ENCODE measurements at places on chromosomes 6 and 20.

GRCh38 chr20:1929460-1929859, 34.3 kb downstream of the SIRPA start:
- DNase-seq = no peak

- DNase-seq = peak; percentile 94
Observed at GRCh38 chr6:15876406-15876805, 213.6 kb upstream of the DTNBP1 start.

DNA sequence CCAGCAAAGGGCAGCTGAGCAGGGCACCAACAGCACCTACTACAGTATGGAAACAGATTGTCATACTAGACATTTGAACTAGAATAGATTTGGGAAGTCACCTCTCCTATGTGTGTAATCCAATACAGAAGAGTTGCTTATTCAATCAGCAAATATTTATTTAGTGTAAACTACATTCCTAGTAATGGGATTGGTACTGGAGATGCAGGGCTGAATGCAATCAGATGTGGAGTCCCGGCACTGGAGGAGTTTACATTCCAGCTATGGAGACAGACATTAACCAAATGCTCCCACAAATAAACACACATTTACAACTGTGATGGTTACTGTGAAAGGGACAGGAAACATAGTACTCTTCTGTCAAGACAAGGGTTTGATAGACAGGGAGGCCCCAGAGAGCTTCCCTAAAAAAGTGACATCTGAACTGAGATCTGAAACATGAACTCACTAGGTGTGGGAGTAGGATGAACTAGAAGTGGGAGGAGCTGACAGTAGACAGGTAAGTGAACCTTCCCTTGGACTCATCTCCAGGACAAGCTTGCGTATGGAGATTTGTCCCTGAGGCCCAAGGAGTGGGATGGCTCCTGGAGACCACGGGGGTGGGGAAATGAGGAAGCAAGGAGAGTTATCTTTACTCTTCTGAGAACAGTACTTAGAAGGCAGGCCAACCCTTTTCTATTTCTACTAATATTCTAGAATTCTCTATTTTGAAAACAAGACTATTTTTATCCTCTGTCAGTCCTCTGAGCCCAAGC, 420.5 kb downstream of the MAFB start:
- DNase-seq = no peak

- DNase-seq = peak; percentile 49
Observed at GRCh38 chr20:64188682-64189529, 24.7 kb downstream of the MYT1 start.

- peak; percentile 63 for DNase-seq
Observed at GRCh38 chr6:16206595-16207037, 31.8 kb upstream of the GMPR start.

DNA sequence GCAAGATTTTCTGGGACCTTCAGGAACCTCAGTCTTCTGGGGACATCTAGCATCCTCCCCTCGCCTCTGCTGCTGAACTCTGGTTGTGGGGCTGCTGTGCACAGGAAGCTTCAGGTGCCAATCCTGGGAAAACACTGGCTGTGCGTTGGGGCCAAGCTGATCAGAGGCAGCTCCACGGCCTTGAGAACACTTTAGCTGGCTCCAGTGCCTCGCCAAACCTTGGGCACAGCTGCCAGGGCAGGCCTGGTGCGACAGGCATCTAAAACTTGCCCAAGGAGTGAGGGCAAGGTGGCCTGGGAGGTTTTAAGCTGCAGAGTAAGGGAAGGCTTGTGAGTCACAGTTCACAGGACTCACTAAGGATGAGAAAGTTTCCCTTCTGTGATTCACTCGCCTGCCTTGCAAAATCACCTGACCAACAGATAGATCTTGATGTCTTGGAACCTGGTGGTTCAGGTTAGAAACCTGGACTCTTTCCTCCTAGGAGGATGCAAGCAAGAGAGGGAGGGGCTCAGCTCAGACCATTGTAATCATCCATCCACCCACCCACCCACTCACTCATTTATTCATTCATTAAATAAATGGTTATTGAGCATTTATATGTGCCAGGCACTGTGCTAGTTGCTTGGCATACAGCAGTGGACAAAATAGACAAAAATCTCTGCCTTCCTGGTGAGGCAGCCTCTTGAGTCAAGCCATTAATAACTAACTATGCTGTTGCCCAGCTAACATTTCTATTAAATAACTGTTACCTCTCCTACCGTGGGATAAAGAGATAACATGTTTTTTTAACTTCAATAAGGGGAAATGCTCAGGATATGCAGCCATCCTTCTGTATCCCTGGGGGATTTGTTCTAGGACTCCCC, 2.5 kb upstream of the SPATS1 start:
- peak; percentile 95 for DNase-seq

DNA sequence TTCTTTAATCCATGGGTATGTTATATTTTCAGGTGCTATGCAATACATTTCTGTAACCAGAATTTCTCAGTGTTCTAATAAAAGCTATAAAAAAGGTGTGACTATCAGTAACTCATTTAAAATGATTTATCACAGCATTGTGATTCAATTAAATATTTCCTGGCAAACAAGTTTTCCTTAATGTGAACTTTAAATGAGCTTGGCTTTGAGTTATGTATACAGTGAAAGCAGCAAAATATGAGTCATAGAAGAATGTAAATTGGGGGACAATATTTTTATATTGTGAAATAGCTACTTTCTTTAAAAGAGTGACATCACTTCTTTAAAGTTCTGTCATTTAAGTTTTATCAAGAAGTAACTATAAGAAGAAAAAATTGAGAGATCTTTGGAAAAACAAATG, 484.9 kb upstream of the MAN1A1 start:
- DNase-seq = peak; percentile 86

DNA sequence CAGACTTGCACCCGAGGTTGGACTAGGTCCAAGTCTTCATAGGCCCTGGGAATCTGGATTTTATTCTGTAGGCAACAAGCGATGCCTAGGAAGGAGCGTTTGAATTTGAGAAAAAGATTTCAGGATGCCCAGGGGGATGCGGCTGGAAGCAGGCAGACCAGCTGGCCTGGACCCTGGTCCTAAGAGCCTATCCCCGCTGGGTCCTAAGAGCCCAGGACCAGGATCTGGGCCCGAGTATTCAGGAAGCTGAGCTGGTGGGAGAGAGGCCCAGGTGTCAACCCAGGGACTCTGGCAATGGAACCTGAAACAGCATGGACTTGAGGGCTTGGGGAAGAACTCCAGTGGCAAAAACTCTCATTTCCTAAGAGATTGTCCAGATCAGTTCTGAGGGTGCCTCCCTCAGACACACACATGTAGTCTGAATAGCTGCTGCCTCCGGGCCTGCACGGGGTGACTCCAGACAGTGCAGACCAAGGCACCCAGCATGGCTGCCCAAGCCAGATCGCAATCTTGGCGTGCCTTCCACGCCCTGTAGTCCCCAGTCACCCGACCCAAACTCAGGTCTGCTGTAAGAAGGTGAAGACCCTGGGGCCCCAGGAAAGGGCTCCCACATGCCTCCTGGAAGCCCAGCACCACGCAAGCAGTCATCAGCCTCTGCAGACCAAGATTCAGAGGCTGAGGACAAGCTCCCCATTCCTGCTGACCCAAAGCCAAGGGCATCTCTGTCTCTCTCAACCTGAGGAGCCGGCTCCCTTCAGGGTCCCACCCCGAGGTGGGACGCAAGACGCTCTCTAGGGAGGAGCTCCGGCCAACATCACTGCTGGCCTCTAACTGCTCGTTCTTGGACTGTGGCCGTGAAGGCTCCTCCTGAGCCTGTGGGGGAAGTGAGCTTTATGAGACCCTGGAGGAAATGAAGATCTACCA, 34.4 kb downstream of the RRBP1 start:
- DNase-seq = no peak

DNA sequence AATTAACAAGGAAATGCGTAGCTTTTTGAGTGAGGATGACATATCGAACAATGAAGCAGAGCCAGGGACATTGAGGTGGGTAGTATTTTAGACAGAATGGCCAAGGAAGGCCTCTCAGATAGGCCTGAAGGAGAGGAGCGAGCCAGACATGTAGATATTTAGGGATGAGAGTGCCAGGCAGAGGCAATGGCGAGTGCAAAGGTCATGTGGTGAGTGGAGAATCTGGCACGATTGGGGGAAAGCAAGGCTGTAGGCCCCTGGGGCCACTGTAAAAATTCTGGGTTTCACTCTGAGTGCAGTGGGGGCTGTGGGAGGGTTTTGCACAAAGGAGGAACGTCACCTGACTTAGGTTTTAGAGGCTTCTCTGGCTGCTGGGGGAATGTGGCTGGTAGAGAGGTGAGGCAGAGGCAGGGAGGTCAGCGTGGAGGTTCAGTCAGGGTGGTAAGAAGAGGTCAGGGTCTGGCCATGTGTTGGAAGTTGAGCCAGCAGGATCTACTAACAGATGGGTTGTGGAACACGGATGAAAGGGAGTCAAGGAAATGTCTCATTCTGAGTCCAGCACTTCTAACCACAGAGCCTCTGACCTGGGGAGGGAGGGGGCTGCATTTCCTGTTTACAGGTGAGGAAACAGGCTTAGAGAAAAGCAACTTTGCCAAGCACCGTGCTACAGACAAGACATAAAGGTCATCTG, 11.3 kb downstream of the SIRPA start:
- no peak for DNase-seq

DNA sequence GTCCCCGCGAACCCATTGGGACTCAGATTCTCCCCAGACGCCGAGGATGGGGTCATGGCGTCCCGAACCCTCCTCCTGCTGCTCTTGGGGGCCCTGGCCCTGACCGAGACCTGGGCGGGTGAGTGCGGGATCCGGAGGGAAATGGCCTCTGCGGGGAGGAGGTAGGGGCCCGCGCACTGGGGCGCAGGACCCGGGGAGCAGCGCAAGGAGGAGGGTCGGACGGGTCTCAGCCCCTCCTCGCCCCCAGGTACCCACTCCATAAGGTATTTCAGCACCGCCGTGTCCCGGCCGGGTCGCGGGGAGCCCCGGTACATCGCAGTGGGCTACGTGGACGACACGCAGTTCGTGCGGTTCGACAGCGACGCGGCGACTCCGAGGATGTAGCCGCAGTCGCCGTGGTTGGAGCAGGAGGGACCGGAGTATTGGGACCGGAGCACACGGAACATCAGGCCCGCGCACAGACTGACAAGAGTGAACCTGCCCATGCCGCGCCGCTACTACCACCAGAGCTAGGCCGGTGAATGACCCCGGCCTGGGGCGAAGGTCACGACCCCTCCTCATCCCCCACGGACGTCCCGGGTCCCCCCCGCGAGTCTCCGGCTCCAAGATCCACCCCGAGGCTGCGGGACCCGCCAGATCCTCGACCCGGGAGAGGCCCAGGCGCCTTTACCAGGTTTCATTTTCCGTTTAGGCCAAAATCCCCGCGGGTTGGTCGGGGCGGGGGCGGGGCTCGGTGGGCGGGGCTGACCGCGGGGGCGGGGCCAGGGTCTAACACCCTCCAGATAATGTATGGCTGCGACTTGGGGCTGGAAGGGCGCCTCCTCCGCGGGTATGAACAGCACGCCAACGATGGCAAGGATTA, 15.7 kb upstream of the HLA-A start:
- peak; percentile 65 for DNase-seq

- DNase-seq = no peak
Observed at GRCh38 chr6:153210083-153210482, 79.0 kb upstream of the RGS17 start.

- no peak for DNase-seq
Observed at GRCh38 chr20:38249536-38250310, 10.8 kb downstream of the KIAA1755 start.

DNA sequence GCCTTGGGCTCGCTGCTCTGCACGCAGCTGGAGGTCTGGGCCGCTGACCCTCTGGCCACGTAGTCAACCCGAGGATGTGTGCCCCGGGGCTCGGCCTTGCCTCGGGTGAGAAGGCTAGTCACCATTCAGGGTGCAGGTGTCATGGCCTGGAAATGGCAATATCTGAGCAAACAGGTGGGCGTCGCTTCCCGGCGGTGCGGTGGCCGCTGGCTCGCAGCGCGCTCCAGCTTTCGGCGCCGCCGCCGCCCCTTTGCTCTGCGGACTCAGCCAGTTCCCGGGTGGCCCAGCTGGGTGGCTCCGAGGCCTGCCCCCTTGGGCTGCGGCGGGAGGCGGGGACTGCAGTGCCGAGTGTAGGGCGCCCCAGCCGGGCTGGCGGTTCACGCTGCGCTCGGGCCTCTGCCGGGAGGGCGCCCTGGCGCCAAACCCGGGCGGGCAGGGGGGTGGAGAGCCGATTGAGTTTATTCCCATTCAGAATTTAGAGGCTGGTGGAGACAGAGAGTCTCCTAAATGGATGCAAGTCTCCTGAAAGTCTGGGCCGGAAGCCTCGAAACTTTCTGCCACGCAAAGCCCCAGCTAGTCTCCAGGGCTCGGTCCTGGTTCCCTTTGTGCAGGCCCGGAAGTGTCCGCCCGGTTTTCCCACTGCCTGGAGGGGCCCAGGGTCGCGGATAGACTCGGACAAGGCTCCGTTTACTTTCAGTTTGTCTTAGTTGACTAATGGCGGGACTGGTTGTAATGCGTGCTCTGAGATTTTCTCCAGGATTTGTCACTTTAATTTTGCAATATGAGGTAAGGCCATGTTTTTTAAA, 11.3 kb upstream of the TFAP2A start:
- DNase-seq = no peak

DNA sequence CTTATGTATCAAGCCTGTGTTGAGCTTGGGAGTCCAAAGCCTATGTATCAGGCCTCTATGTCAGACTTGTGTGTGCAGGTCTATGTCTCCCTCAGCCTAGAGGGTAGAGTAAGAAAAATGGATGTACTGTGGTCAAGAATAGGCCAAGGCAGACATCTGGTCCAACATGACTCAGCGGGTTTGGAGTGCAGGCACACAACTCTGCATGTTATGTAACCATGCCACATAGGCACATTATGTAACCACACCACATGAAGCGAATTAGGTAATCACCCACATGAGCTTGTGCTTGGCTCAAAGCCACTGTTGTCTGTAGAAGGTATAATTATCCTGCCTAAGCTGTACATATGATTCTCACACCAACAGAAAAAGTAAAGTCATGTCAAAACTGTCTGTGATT, 1190.5 kb upstream of the EYS start:
- DNase-seq = peak; percentile 77

DNA sequence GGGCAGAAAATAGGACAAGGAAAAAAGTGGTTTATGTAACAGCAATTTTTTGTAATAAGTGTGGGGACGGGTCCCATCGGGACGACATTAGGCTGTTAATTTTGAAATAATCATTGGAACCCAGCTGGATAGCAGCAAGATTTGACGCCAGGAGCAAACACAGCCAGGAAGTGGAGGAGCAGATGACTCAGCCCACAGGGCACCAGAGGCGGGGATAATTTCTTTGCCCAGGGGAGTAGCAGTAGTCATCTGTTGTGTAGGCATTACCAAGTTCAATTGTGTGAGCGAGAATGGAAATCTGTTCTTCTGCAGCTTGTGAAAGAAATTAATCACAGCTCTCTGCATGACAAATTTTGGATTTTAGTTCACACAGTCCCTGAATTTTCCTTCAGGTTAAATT, 22.6 kb upstream of the RIN2 start:
- DNase-seq = peak; percentile 97

- peak; percentile 85 for DNase-seq
Observed at GRCh38 chr6:112153926-112154607, 66.7 kb downstream of the FAM229B start.
